ENCODE measurements at places on chromosomes 7 and 10. TPM values are rescaled to one million over a fixed set of nuclear protein-coding genes. Genes with fewer than 3 reads are reported as not detected.

Gene OR13A1
- not detected for total RNA-seq

Gene ZNF282
- total RNA-seq: 17.9 TPM

Gene GRK5
- 75.5 TPM for total RNA-seq

Gene MMP21
- total RNA-seq: not detected

Gene PLXNA4
- 27.1 TPM for total RNA-seq

Measured in ascending aorta (tissue), 2 donors.